ENCODE measurements at places on chromosomes 16 and 17.

- no peak for DNase-seq
These were observed 671 bp upstream of the EDC4 start for GRCh38 chr16:67872131-67872630.

GRCh38 chr17:38459567-38459966 lies 31.3 kb downstream of the ARHGAP23 start:
- DNase-seq = no peak

GRCh38 chr16:85144026-85144915 lies 32.0 kb upstream of the CIBAR2 start:
- no peak for DNase-seq

DNA sequence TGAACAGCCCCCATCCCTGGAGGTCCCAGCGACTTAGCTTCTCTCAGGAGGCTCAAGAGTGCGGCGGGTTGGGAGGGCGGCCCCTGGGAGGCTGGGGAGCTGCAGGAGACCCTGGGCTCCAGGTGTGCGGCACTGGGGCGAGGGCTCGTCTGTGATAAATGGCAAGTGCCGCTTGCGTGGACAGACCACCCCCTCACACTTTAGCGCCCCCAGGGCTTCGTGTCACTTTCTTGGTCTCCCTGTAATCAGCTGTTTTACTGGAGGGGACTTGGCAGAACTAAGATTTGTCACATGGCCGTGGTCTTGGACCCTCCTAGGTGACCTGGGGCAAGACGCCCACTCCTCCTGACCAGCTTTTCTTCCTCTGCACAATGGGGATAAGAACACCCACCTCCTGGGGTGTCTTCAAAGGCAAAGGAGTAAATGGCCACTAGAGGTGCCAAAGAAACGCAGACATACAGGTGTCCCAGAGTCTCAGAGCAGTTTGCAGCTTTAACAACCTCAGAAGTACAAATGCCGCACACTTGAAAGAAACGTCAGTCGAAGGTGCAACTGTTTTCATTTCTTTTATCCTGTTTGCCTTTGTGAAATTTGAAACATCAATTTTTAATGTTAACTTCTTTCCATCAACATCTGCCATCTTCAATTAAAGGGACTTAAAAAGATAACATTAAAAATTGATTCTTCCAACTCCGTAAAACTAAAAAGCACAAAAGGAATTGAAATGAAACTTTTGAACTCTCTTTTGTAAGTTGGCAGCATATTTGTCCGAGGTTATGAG lies 946 bp downstream of the OSGIN1 start:
- no peak for DNase-seq

DNA sequence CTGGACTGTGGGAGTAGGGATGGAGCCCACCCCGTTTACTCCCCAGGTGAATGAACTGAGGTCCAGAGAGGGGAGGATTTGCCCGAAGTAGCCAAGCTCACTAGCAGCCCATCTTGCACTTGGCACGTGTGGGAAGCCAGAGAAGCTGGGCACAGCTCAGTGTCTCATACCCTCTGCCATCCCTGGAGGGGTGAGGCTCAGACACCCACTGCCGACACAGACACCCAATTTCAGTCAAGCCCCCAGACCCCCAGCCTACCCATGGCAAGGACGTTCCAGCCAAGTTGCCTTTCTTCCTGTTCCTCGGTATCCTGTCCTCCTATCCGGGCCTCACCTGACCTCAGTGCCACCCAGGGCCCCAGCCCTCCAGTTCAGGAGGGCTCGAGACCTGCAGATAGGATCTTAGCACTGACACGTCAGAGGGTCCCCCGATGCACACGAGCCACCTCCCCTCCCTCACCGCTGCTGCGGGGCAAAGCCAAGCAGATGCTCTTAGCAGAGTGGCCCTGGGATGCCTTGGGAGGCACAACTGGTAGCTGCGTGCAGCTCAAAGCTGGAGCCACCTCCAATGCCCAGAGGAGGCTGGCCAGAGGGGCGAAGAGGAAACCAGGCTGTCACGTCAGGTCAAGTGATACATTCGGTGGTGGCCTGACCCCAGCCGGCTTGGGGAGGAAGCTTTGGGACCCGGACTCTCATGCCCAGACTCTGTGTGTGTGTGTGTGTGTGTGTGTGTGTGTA lies 90.4 kb upstream of the TNRC6C start:
- DNase-seq = no peak

All from GM04504 (cell line).